Heart left ventricle (tissue), 16 donors: ENCODE measurements at places on chromosomes 7 and 10.

DNA sequence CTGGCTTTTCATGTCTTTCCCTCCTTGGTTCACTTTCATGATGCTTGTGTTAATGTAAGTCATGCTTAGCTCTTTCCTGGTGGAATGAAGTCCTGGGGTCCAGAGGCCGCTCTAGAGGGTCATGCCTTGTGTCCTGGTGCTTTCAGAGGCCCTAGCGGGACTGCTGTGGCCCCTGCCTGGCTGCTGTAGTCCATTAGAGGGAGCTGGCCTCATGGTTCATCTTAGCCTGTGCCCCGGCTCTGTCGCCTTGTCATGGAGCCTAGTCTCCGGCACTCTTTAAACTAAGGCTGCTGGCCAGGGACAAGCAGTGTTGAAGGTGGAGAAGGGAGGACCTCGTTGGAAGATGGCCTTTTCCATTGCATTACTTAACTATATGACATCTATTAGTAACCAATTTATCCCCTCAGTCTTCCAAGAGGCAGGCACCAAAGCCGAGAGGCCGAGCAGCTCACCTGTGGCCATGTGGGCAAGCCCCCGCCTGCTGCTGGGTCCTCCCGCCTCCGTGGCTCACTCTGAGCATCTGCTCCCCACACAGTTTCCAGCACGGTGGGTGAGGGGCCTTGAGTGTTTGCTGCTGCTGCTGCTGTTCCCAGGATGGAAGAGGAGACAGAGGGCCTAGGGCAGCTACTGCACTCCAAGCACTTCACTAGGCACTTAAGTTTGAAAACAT is 5.0 kb upstream of the NDUFB2 start:
- no peak for DNase-seq

- no peak for DNase-seq
These were observed 14.4 kb downstream of the TCF7L2 start for GRCh38 chr10:112964482-112964881.

- DNase-seq: peak; percentile 93
These were observed 10.0 kb upstream of the CHCHD1 start for GRCh38 chr10:73771722-73772280.

- DNase-seq: no peak
These were observed 760.0 kb downstream of the PHTF2 start for GRCh38 chr7:78558566-78558965.

- DNase-seq: peak; percentile 32
These were observed 165.5 kb downstream of the MDFIC start for GRCh38 chr7:115087437-115087836.

GRCh38 chr10:65294329-65294728 is 1631.5 kb upstream of the LRRTM3 start:
- no peak for DNase-seq

- DNase-seq: no peak
These were observed 50.9 kb downstream of the INPP5A start for GRCh38 chr10:132588301-132589013.

GRCh38 chr10:64089648-64090047 is 568.4 kb downstream of the REEP3 start:
- DNase-seq: no peak

DNA sequence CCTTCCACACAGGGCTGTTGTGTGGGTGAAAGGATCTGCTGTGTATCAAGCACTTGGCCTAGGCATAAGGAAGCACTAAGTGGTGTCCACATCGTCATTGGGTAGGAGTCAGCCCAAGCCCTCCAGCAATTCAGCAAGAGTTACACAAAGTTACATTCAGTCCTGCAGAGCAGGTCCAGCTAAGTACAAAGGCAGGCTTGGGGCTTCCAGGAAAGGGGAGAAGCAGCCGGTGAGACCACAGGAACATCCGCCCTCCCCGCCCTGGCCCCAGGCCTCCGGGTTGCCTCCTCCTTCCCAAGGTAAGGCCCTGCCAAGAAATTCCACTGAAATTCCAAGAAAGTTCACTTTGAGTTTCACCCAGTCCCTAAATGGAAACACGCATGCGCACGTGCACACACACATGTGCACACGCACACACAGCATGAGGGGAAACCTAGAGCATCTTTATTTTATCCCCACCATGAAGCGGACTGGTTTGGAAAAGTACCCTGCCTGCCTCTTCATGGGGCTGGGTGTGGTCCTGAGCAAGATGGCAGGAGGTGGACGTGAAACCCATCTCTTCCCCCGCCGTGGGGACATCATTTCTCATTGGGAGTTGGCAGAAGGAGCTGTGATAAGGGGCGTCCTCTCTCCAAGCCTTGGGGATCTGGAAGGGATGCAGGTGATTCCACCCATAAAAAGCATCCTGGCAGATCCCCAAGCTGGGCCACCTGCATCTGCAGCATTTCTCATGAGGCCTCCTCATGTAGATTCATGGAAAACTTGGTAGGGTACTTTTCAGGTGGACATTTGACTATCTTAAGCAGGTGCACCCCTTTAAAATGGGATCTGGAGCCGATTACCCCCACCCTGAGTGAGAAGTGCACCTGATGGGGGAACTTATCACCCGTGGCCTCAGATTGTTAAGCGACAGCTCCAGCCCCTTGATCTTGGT is 69.1 kb upstream of the NANOS1 start:
- DNase-seq: no peak

DNA sequence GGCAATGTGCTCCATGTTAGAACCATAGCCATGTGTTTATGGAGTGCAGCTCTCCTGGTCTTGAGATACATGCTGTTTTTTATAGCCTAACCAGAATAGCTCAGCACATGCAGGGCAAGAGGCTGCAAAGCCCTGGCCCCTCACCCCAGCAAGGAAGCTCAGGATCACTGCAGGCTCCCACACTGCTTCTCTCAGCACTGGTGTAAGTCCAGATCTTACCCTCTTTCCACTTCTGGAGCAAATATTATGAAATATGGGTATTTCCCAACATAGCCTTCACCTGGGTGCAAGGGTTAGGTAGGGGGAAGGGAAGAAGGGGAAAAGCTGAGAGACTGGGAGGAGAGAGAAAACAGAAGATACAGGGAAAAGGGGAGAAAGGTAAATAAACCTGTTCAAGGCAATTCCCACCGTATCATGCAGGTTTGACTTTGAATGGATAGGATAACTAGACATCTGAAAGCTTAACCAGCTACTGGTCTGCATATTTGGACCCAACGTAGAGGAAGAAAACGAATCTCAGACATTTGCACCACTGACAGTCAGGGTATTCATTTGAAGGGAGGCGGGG is 19.7 kb downstream of the SKIDA1 start:
- DNase-seq: no peak

DNA sequence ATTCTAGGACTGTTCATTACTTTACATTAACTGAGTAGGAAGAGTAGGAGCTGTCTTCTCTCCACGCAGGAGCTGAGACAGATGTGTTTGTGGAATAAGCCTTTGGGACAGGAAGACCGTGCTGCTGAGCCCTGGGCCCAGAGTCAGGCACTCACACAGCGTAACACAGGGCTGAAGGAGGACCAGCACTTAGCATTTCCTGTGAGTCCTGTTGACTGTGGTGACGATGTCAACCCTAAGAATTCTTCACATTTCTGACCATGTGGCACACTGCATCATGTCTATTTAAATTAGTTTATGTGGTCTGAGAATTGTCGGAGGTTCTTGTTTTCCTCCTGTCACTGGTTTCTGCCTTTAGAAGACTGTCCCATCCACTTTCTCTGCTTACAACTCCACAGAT is 117.2 kb downstream of the PIP4K2A start:
- no peak for DNase-seq

DNA sequence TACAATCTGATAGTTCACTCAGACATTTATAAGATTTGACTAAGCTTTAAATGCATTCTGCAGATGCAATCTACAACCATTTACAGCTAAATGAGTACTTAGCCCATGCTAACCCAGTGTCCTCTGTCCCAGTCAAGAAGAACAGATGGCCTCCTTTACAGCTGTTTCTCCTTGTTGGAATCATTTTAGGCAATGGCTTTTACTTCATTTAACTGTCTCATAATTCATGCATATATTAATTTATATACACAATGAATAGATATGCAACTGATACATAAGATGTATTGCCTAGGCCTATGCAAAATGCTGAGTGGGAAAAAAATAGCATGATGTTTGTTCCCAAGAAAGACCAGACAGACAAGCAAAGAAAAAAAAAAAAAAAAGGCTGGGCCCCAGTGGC is 82.2 kb downstream of the TSPAN12 start:
- DNase-seq: no peak

DNA sequence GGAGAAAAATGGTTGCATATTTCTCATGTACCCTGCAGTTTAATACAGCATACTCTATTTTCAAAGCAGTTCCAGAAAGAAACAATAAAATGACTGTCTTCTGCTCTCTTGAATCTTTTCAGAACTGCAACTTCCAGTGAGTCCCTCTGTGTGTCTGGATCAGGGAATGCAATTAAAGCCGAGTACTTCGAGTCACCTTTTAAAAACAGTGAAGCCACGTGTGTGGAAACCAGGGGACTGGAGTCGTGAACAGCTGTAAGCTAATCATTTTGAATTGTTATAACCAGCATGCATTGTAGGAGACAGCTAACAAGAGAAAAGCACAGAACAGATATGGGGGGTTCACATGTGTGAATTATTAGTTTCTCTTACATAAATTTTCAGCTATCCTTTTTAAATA is 109.1 kb downstream of the CPED1 start:
- DNase-seq: no peak

- no peak for DNase-seq
These were observed 41.2 kb downstream of the MKI67 start for GRCh38 chr10:128084991-128085390.

- DNase-seq: no peak
These were observed 345.5 kb downstream of the REEP3 start for GRCh38 chr10:63866747-63867140.

- DNase-seq: no peak
These were observed 86.8 kb upstream of the ANKRD1 start for GRCh38 chr10:91007655-91008054.

DNA sequence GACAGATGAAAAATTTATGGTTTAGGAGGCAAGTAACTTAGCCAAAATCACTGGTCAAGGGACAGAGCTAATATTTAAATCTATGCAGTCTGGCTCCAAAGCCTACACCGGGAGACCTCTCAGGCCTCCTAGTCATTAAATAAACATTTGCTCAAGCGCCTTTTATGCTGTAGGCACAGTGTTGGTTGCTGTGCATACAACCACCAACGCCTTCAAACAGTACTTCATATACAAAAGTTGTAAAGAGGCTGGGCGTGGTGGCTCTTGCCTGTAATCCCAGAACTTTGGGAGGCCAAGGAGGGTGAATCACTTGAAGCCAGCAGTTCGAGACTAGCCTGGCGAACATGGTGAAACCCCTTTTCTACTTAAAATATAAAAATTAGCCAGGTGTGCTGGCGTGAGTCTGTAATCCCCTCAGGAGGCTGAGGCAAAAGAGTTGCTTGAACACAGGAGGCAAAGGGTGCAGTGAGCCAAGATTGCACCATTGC is 159.8 kb downstream of the MAGI2 start:
- no peak for DNase-seq

GRCh38 chr10:124200011-124200410 is 106.6 kb upstream of the CHST15 start:
- DNase-seq: no peak

- DNase-seq: no peak
These were observed 168.7 kb downstream of the RPS24 start for GRCh38 chr10:78202386-78202785.

GRCh38 chr10:101694674-101695403 is at the start of gene FBXW4:
FBXW4 (minus strand) TSS chr10:101695170; CDS start chr10:101695105, 65 bp downstream.
- peak; percentile 85 for DNase-seq

DNA sequence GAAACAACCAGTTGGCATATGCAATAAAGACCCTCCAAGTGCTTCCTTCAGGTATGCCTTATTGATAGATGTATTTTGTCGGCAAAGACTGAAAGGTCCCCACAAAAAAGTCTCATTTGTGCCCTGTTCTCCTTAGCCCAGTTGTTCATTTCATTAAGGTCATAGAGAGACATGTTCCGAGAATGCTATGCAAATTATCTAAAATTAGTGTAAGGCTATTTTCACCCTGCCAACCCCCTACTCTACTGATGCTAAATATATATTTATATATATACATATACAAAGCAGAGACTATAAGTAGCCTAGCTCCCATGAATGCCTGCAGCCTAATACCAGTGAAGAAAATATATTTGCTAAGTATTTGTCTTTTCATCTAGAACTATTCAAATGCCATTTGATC is 96.7 kb upstream of the ADO start:
- no peak for DNase-seq

DNA sequence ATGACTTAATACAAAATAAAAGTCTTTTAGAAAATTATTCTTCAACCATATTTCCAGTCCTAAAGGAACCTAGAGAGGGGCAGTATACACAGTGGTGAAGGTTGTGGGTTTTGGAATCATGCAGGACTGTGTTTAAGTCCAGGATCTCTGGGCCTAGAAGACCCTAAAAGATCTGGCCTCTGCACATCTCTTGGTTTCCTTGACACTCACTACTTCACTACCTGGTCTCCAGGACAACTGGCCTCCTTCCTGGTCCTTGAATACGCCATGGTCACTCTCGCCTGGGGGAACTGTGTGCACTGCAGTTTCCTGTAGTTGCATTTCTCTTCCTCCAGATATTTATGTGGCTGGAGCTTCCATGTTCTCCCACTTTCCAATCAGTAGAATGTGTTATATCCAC is 182.7 kb upstream of the SLC26A5 start:
- no peak for DNase-seq

DNA sequence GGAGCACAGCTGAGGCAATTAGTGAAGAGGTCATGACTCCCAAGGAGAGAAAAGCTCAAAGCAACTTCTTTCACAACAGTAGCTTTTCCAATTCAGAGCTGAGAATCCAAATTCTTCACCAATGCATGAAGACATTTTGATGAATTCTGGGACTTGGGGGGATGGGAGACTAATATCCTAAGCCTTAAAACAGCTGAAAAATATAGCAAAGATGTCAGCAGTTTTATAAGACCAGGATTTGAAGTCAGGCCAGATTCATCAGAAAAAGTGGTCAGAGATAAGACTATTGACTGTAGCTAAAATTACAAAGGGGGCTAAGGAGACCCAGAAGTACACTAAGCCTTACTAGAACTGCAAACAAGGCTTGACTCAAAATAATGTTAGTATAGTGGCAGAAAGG is 51.6 kb downstream of the GPR141 start:
- DNase-seq: no peak

- no peak for DNase-seq
These were observed 336.0 kb downstream of the SUGCT start for GRCh38 chr7:40470817-40471216.

- no peak for DNase-seq
These were observed 3.2 kb upstream of the EEPD1 start for GRCh38 chr7:36149694-36150452.
